ENCODE measurements at places on chromosomes 6 and 20.

DNA sequence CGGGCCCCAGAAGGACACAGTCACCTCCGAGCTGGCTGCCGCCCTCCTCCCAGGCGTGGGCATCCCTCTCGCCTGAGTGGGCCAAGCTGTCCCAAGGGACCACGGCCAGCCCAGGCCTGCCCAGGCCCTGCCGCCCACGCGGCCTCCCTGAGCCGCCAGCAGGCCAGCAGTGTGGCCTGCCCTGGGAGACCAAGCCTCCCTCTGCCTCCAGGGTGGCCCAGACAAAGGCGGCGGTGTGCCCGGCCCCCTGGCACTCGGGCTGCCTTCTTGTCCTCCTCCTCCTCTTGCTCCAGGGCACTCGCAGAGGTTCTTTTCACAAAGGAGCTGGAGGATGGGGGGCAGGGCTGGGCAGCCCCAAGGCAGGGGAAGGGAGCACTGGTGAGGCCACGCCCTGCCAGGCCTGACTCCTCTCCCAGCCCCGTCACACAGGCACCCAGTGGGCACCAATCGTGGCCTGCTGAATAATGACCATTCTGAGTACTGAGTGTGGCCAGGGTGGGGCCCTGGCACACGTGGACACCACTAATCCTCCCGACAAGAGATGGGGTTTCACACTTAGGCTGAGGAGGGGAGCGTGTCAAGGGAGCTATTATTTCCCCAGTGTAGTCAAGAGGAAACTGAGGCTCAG lies 25.3 kb downstream of the NOL4L start:
- DNase-seq: no peak

- DNase-seq: no peak
These were observed 65.9 kb upstream of the DDR1 start for GRCh38 chr6:30818391-30818841.

DNA sequence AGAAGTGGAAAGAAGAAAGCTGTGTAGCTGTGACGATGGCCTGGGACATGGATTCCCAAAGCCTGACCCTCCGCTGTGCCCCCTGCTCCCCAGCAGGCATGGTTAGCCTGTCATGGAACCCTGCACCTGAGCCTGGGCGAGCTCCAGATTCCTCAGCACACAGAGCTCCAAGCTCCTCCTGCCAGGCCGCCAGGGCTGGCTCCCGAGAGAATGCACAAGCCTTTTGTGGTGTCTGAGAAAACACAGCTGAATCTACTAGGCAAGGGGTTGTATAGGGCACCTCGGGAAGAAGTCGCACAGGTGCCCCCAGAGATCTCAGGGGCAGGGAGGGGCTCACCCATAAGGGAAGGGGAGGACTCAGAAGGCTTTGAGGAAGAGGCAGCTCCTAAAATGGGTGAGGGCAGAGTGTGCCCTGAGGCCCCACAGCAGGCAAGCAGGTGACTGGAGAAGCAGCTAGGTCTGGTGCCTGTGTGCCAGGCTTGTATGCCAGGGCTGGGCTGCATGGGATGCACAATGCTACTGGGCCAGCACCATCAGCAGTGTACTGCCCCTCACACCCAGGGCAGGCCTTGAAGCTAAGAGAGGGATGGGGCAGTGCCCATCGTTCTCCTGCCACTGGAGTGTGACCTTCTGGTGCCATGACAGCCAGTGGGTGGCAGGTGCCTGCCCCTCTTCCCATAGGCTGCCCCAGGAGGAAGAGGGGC lies 64.3 kb upstream of the CD93 start:
- DNase-seq: no peak

- no peak for DNase-seq
These were observed 12.3 kb upstream of the CTNNBL1 start for GRCh38 chr20:37681384-37682112.

- DNase-seq: no peak
These were observed 372.7 kb downstream of the ADGRB3 start for GRCh38 chr6:69007781-69008180.

DNA sequence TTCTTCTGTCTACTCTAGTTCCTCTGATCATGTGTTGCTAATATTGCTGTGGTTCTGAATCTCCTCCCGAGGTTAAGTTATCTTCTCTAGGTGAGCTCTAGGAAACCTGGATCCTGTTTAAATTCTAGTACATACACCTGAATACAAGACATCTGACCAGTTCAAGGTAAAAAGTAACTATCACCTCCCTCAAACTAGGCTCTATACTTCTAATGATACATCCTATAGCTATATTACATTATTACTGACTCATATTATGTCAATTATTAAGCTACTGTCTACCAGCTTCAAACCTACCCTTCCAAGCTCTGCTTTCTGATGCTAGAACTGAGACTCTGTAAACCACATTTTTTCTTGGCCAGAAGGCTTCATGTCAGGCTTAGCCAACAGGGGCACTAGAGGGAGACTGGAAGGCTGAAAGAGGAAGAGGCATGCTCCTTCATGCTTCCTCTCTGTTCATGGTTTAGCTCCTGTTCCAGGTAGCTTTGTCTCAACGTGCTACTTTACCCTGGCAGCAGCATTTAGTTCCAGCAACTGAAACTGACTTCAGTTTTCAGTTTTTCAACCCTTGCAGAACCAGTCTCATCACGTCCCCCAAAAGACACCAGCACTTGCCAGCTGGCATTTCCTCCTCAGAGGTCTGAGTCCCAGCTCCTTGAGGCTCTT lies 148.4 kb upstream of the TOP1 start:
- DNase-seq: no peak

DNA sequence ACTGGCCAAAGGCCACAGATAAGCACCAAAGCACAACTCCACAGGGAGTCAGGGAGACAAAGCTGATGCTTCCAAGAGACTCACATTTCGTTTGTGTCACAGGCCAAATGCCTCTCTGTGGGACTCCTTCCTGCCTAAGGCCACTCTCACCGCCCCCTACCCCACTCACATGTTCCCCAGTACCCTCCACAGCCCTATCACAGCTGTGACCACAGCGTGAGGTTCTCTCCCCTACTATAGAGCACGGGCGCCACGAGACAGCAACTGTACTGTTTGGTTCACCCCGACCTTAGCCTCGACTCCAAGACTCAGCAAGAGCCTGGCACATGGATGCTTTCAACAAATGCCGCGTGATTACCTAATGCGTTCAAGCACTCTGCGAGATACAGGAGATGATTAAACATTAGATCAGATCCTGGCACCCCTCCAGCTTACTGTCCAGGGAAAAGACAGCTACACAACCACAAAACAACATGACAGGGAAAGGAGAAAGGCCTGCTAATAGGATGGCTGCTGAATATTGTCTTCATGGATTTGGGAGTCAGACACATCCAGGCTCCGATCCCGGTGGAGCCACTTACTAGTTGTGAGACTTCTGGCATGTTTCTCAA lies 105.5 kb downstream of the AGPAT4 start:
- DNase-seq: no peak

DNA sequence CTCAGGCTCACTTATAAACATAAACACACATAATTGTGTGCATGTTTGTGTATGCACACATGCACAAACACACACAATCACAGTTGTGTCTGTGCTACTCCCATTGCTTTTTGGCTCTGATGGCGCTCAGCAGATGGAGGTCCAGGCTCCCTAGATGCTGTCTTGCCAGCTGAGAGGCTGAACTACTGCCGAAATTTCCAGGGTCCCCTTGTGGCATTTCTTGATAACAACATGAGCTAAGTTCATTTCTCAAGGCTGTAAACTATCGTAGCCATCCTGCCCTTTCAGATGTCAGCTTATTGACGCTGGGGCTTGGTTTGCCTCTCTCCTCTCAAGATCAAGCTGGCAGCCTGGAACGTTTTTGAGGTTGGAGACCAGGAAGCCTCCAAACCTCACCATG lies 313.9 kb upstream of the RNF24 start:
- DNase-seq: no peak

- DNase-seq: no peak
These were observed 1066.8 kb upstream of the CITED2 start for GRCh38 chr6:140441256-140441655.

DNA sequence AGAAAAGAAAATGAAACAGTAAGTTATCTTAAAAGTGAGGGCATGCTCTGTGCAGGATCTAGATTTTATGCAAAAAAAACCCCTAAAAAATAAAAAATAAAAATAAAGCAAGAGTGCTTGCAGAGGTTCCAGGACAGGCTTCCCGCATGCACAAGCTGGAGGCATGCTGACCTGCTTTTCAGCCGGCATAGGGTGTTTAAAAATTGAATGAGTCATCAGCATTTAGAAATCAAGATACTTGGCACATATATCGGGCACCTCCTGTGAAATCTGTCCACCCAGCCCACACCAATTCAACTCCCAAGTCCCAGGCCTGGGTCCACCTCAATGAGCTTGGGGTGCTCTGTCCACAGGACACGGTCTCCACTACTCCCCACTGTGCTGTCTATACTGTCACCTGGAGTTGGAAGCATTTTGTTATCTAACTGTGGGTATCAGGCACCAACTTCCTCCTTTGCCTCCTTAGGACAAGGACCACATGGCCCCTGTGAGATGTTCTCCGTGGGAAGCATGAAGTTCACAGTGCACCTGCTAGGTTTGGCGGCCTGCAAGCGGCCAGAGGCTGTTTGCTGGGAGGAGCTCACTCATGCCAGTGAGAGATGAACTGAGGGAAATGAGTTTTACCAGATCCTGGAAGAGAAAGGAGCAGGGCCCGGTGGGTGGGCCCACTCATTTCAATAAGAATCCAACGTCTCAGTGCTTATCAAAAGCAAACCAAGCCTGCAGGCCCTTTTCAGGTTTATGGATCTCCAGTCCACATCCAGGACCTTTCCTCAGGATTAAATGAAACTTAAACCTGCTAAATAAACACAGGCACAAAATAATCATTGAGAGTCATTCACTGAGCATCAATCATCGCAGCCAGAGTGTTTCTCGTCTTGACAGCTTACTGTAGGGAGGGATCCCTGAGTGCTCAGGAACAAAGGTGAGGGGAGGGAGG lies 121.1 kb downstream of the FOXA2 start:
- no peak for DNase-seq

DNA sequence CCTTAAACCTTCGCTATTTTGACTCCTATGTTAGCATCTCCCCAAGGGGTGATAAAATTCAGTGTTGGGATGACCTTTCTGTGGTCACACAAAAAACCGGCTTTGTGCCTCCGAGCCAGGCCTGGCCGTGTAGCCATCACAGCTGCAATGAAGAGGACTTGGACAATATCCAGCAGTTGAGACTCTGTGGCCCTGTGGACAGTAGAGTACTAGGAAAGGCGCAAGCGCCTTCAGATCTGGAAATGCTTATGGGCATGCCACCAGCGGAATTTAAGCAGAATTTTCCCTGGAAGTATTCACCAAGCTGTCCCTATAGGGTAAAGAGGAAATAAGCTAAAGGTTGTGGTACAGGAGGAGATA lies 63.3 kb upstream of the SLC2A12 start:
- DNase-seq: no peak

- no peak for DNase-seq
These were observed 90.9 kb downstream of the CEP162 start for GRCh38 chr6:84136364-84137050.

DNA sequence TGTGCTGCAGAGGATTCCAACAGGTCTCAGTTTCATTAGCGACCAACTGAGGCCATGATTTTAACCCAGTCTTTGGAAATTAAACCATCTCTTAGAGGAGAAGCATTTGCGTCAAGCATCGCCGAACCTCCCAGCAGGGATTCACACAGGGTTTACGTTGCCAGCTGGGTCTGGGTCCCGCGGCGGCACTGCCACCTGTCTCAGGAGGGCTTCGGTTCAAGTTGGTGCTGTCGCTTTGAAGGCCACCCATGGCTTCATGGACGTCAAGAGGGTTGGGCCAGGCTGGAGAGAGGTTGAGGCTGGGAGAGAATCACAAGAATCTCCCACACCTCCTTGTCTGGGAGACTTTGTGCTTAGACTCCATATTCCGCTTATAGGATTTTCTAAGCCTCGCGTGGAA lies 43.0 kb upstream of the FRMD1 start:
- DNase-seq: no peak

DNA sequence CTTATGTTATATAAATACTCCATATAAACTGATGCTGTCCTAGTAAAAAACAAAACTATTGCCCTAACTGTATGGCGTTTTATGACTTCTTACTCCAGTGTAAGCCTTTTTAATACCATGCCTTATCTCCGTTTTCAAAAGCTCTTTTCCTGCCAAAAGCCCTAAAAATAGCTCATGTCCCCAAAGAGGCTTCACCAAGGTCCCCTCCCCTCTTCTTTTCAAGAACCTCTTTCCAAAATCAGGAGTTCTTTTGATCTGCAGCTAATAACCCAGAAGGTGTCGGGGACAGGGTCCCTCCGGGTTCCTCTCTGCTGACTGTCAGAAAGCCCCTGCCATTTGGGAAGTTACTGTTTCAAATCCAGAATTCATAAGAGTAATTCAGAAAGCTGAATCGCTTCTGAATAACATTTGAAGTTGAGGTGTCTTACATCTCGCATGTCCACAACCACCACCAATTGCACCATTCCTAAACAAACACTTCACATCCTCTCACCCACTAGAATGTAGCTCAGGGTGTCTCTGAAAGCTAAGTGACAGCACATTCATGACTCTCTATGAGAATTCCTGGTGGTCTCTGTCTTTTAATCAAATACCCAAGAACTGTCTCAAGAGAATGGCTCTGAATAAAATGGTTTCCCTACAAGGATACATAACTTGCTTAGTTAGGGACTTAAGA lies 13.3 kb downstream of the TASP1 start:
- no peak for DNase-seq

DNA sequence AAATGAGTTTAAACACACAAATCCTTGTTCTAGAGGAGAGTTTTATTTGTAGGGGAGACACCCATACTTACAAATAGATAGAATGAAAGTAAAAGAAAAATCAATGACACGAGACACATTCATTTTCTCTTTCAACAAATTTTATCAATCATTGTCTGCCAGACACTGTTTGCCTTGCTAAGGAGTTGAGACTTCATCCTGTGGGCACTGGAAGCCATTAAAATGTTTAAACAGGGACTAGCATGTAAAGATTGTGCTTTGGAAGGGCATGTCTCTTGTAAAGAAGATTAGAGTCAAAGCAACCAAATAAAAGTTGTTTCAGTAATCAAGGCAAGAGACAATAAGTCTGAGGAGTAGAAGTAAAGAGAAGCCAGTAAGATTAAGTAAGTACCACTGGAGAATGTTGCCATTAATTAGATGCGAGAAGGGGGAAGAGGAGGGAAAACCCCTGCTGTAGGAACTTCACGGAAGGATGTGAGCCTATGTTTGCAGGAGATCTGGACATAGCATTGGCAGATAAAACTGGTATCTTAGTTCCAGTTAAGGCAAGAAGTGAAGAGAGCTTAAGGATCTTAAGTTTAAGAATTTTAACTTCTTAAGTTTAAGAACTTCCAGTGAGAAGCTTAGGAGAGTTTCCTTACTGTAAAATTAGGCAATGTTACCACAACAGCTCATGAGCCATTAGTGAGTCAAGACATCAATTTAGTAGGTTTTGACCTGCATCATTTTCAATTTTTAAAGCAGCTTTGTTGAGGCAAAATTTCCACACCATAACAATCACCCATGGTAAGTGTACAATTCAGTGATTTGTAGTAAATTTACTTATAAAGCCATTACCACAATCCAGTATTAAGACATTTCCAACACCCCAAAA lies 117.0 kb upstream of the UST start:
- DNase-seq: no peak

- DNase-seq: no peak
These were observed 76.2 kb downstream of the SMOC2 start for GRCh38 chr6:168516944-168517741.

GRCh38 chr6:135236732-135237131 lies 55.6 kb downstream of the MYB start:
- DNase-seq: no peak

- DNase-seq: no peak
These were observed 4.8 kb upstream of the SMIM28 start for GRCh38 chr6:138372711-138373463.

GRCh38 chr20:34940081-34940481 lies 15.5 kb downstream of the GSS start:
- no peak for DNase-seq
